ENCODE measurements at places on chromosomes 16 and 17. TPM values are rescaled to one million over a fixed set of nuclear protein-coding genes. Genes with fewer than 3 reads are reported as not detected.

The ABCC6 gene
- total RNA-seq: 14.9 TPM

- no peak overlapping the region for H3K27ac ChIP-seq
- no peaks in the 10 kb centered on the region for H3K36me3 ChIP-seq
- no peak overlapping the region for H3K4me3 ChIP-seq
- H3K4me1 ChIP-seq: no peaks in the 10 kb centered on the region
- DNase-seq: no peak
Measured at GRCh38 chr17:73386561-73386960, 74.8 kb upstream of the CDC42EP4 start.

The PLLP gene
- 26.0 TPM for total RNA-seq

- H3K36me3 ChIP-seq: no peaks in the 10 kb centered on the region
- H3K27ac ChIP-seq: no peak overlapping the region
Measured at GRCh38 chr17:55230716-55231115, 34.0 kb upstream of the HLF start.

DNA sequence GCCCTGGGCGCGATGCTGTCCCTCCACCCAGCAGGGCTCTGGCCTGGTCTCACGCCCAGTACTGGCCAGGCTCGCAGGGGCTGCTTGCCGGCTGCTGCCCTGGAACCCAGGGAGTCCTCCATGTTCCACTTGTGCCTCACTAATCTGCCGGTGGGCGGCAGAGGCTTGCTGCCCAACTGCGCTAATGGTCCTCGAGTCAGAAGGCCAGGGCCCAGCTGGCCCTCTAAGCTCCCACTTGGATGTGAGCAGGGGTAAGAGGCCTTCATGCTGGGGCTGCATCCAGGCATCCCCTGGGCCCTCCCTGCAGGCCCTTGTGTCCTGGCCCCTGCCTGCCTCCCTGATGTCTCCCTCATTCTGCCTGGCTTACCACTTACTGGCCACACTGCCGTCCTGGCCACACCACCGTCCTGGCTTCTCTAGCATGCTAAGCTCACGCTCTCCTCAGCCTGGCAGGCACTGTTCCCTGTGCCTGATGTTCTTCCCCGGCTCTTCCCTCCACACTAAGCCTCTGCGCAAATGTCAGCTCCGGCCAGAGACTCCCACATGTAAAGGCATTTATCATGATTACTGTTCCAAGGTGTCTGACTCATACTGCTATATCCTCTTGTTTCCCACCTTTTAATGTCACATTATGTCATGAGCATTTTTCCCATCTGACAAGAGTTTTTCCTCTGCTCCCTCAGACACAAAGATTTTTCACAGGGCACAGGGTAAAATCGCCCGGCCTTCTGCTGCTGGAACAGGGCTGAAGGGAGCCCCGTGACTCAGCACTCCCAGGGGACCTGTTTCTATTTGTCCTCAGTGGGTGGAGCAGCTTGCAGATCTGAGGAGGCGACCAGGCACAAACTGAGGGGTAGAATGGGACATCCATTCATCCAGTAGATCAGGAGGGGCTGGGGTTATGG is 15.9 kb downstream of the B9D1 start:
- no peak overlapping the region for H3K4me3 ChIP-seq
- no peaks in the 10 kb centered on the region for H3K4me1 ChIP-seq
- DNase-seq: no peak
- H3K36me3 ChIP-seq: no peaks in the 10 kb centered on the region

The PER1 gene
- total RNA-seq: 89.5 TPM

The ADORA2B gene
- 2.7 TPM for total RNA-seq

DNA sequence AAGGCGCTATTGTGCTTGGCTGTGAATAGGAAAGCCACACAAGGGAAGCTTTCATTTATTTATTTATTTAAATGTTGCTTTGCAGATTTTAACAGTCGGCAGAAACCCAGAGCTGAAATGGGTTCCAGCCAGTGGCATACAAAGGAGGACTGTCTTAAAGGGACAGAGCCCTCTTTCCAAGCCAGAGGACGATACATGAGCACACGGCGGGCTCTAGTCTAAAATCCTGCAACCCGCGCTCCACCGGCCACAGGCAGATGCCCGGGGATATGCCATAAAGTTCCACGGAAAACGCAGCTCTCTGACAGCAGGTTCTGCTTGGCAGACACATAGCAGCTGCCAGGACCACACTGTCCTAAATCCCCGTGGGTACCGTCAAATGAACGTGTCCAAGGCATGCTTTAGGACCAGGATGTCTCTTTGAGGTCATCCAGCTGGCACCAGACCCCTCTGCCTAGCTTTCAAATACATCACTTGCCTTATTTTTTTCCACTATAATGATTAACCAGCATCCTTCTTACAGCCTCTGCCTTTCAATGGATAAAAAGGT is 64.6 kb downstream of the CYTH1 start:
- DNase-seq: peak; percentile 45
- no peaks in the 10 kb centered on the region for H3K36me3 ChIP-seq
- peak overlapping the region; percentile 48 for H3K4me3 ChIP-seq
- H3K27me3 ChIP-seq: no peaks in the 10 kb centered on the region
- no peak overlapping the region for H3K27ac ChIP-seq

GRCh38 chr16:85361441-85362118 is 249.3 kb upstream of the CIBAR2 start:
- no peak overlapping the region for H3K4me3 ChIP-seq
- peaks cover 30% of the 10 kb centered on the region for H3K4me1 ChIP-seq
- no peaks in the 10 kb centered on the region for H3K27me3 ChIP-seq
- no peaks in the 10 kb centered on the region for H3K36me3 ChIP-seq
- DNase-seq: peak; percentile 94

DNA sequence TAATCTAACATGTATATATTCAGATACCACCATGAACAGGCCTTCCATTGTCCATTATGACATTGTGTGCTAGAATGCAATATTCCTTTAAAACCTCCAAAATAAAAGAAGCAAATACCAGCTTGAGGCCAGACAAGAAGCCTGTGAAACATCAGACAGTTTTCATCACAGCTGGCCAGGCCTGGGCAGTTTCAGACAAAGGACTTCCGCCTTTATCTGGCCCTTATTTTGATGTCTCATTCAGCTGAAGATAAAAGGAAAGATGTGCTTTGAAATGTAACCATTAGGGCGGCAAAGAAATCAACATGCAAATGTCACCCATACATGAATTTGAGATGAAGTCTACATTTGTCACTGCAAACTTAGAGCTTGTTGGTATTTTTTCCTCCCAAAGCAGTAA is 737.5 kb downstream of the KCNJ2 start:
- no peaks in the 10 kb centered on the region for H3K36me3 ChIP-seq
- H3K4me3 ChIP-seq: no peak overlapping the region
- H3K27ac ChIP-seq: no peak overlapping the region
- H3K4me1 ChIP-seq: no peaks in the 10 kb centered on the region
- H3K27me3 ChIP-seq: no peaks in the 10 kb centered on the region
- DNase-seq: no peak

GRCh38 chr17:17411692-17412091 is 65.1 kb upstream of the MED9 start:
- no peaks in the 10 kb centered on the region for H3K27me3 ChIP-seq
- H3K4me1 ChIP-seq: no peaks in the 10 kb centered on the region
- no peak overlapping the region for H3K27ac ChIP-seq
- DNase-seq: no peak
- H3K4me3 ChIP-seq: no peak overlapping the region
- H3K36me3 ChIP-seq: no peaks in the 10 kb centered on the region

The SLC5A2 gene
- total RNA-seq: 0.67 TPM

DNA sequence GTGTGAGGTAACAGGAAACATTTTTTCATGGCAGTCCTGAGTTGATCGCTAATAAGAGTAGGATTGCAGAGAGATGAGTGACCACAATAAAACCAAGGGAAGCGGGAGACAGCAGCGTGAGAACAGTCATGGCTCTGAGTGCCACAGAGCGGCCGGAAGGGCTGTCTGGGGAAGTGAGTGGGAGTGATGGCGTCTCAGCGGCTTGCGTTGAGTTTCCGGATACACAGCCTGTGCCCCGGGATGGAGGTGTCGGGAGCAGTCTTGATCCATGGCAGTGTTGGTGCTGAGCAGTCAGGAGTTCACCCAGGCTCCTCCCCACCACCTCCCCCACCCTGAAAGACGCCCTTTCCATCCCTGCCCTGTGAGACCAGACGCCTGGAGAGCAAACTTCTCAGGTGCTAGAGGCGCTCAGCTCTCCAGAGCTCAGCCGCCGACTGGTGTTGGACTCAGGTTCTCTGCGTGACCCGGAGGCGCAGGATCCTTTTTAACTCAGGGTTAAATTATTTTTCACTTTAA is 59.8 kb downstream of the BANP start:
- H3K27me3 ChIP-seq: no peaks in the 10 kb centered on the region
- H3K36me3 ChIP-seq: peaks cover 7% of the 10 kb centered on the region
- DNase-seq: no peak
- H3K27ac ChIP-seq: no peak overlapping the region
- no peak overlapping the region for H3K4me3 ChIP-seq
- H3K4me1 ChIP-seq: no peaks in the 10 kb centered on the region

DNA sequence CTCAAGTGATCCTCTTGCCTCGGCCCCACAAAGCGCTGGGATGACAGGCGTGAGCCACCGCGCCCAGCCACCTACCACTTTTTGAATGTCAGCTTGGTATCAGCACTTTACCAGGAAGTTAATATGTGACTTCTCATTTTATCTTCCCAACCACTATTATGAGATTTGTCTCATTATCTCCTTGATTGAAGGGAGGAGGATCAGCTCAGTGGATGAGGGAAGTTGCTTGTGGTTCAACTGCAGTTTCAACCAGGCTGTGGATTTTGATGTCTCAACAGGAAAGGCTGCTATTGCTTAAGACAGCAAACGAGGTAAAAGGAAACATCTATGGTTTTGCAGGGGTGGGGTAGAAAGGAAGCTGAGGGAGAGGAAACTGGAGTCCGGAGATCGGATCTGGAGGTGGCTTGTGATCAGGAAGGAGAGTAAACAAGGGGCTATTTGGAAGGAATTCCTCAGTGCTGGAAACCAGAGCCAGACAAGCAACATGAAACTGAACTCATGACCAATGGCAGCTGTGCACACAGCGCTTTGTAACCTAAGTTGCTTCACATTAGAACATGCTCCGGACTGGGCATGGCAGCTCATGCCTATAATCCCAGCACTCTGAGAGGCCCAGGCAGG is 180.5 kb downstream of the VPS53 start:
- H3K27me3 ChIP-seq: no peaks in the 10 kb centered on the region
- no peak overlapping the region for H3K27ac ChIP-seq
- H3K4me3 ChIP-seq: no peak overlapping the region
- H3K36me3 ChIP-seq: no peaks in the 10 kb centered on the region
- DNase-seq: no peak

The PRDM7 gene
- total RNA-seq: not detected

- H3K4me3 ChIP-seq: no peak overlapping the region
- DNase-seq: no peak
- H3K4me1 ChIP-seq: no peaks in the 10 kb centered on the region
- H3K36me3 ChIP-seq: no peaks in the 10 kb centered on the region
Measured at GRCh38 chr17:65886315-65887245, 305.4 kb downstream of the CEP112 start.

The ADAP2 gene
- 3.0 TPM for total RNA-seq

The LRRC46 gene
- total RNA-seq: 0.34 TPM

DNA sequence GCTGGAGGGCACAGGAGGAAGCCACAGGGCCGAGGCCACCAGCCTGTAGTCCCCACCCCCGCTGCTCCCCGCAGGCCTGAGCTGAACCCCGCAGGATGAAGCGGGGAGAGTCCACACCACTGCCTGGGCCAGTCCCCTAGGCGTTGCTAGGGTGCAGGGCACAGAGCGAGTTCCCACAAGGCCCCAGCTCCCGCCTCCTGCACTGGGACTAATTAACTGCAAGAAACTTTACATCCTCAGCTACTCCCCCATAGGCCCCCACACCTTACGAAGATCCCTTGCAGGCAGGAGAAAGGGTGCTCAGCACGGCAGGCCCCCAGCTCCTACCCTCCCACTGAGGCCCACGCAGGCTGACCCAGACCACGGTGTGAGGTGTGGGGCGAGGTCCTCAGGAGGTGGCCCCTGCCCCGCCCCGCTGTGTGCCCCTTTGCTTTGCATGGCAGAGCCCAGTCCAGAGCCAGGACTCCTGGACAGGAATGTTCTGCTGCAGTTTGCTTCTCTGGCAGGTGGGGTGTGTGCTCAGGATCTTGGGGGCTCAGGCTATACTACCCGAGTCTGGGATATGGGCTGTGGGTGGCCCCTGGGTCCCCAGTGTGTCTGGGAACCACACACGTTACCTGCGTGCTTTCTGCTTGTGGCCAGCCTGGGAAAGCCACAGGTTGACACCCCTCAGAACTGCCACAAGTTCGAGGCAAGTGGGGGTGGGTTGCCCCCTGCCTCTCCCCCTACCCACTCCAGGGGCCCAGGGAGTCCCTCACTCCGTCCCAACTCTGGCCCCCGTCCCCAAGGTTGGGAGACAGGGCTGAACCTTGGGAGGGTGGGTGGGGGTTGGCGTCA is 1.2 kb downstream of the GNG13 start:
- H3K27me3 ChIP-seq: no peaks in the 10 kb centered on the region
- H3K27ac ChIP-seq: no peak overlapping the region
- no peak overlapping the region for H3K4me3 ChIP-seq
- H3K4me1 ChIP-seq: no peaks in the 10 kb centered on the region
- peak; percentile 62 for DNase-seq

- H3K36me3 ChIP-seq: no peaks in the 10 kb centered on the region
- H3K27ac ChIP-seq: no peak overlapping the region
- H3K27me3 ChIP-seq: no peaks in the 10 kb centered on the region
- no peak overlapping the region for H3K4me3 ChIP-seq
- DNase-seq: no peak
- no peaks in the 10 kb centered on the region for H3K4me1 ChIP-seq
Measured at GRCh38 chr17:19948116-19948943, 29.3 kb downstream of the AKAP10 start.
